ENCODE measurements at places on chromosomes 6 and 20.

DNA sequence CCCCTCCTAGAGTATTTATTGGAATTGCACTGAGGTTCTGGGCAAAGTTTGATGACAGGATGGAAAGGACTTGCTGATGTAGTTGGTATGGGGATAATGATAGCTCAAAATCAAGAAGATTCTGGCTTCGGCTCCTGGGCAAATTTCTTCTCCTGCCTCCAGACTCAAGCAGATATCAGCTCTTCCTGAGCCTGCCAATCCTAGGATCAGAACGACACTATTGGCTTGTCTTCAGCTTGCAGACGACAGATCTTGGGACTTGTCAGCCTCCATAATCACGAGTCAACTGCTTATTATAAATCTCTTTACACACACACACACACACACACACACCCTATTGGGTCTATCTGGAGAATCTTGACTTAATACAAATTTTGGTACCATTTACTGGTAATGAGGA lies 131.1 kb downstream of the PREX1 start:
- no peak for DNase-seq

DNA sequence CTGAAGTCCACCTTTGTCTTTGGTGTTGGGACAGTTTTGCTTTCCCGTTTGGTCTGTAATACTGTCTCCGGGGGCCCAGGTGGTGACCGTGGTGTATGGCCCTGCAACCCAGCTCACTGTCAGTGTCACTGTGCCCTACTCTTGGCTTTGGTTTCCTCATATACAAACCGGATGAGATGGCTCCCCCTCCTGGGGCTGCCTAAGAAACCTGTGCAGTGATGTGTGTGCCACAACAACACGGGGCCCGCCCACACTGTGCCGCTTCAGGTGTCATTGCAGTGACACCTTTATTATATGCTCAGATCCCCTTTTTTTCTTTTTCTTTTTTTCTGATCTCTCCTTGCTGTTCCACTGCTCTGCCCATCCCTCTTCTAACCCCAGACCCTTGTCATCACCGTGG lies 73.9 kb downstream of the RAMACL start:
- no peak for DNase-seq

- DNase-seq, result no peak
Measured at GRCh38 chr6:131117878-131118277, 17.4 kb upstream of the AKAP7 start.

GRCh38 chr6:34615574-34616226 lies 59.6 kb upstream of the SPDEF start:
- DNase-seq, result no peak

GRCh38 chr20:59033616-59034165 lies 1.6 kb upstream of the ATP5F1E start:
- no peak for DNase-seq

DNA sequence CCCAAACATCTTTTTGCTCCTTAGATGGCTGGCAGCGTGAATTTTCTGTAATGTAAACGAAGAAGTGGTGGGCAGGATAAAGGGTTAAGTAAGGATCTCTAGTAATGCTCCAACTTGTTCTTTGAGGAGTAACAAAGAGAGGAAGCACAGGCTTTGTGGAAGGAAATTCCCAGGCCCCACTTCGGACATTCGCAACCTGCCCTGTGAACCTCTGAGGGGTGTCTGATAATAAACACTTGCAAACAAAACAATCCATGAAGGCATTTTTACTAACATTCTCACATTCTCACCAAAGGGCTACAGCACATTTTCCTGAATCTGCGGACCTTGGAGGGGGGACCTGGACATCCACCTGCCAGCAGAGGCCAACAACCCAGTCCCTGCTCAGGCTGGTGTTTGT lies 25.8 kb upstream of the ADGRF5 start:
- DNase-seq, result no peak

DNA sequence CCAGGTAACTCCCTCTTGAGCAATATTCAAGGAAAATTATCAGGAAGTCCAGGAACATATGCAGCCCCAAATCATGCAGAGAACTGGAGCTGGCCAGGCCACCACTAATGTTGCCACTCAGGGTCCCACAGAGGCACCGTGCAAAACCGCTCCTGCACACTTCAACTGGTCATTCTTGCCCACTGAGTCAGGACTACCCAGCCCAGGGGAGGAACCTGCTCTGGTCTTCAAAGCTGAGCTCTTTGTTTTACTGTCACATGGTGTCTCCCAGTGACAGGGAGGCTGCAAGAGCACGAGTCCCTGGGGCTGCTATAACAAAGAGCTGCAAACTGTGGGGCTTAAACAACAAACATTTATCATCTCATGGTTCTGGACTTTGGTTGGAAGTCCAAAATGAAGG lies 336.0 kb upstream of the PRDM1 start:
- DNase-seq, result no peak

DNA sequence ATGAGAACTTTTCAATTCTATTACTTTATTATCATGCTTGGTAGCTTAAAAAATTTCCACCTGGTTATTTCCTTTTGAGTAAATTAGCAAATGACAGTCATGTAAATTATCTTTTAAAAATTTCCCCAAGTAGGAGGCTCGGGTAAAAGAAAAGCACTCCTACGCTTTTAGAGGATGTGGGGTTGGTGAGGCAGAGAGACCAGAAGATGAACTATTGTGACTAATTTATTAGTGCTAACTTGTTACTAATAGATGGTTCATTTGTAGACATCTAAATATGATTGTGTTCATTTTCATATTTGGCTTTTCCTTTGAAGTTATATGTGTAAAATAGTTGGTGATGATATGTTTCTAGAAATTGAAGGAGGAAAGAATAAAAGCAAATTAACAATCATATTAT lies 27.0 kb downstream of the ZNF292 start:
- DNase-seq, result no peak

DNA sequence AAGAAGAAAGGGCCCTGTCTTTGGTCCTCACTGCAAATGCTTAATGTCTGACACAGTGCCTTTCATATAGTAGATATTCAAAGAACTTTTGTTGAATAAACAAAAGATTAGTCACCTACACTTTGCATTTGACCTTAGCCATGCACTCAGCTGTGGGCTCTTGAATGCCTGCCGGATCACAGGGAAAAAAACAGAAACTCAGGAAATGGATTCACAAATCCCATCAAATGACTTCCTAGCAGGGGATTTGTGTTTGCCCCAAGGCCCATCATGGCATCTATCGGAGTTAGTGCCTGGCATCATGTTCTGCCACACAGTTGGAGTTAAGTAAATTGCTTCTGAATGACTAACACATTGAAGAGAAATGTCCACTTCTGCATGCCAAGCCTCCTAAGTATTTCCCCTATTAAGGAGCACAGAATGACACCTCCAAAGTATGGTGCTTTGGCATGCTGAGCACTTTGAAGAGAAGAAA lies 72.3 kb upstream of the DST start:
- DNase-seq, result no peak
